Mesothelial cell of epicardium (in vitro differentiated cells): ENCODE measurements at places on chromosomes 16 and 17.

GRCh38 chr16:1460602-1461138 is 14.2 kb downstream of the CLCN7 start:
- peak overlapping the region; percentile 30 for H3K27ac ChIP-seq
- no peak overlapping the region for H3K4me3 ChIP-seq
- DNase-seq = no peak
- H3K4me1 ChIP-seq = peaks cover 3% of the 10 kb centered on the region
- peaks cover 2% of the 10 kb centered on the region for H3K36me3 ChIP-seq

GRCh38 chr17:31859487-31860008 is 504 bp upstream of the COPRS start:
- H3K27ac ChIP-seq = peak overlapping the region; percentile 52
- no peaks in the 10 kb centered on the region for H3K27me3 ChIP-seq
- DNase-seq = no peak
- peak overlapping the region; percentile 74 for H3K4me3 ChIP-seq
- H3K4me1 ChIP-seq = peaks cover 18% of the 10 kb centered on the region
- peaks cover 11% of the 10 kb centered on the region for H3K36me3 ChIP-seq

DNA sequence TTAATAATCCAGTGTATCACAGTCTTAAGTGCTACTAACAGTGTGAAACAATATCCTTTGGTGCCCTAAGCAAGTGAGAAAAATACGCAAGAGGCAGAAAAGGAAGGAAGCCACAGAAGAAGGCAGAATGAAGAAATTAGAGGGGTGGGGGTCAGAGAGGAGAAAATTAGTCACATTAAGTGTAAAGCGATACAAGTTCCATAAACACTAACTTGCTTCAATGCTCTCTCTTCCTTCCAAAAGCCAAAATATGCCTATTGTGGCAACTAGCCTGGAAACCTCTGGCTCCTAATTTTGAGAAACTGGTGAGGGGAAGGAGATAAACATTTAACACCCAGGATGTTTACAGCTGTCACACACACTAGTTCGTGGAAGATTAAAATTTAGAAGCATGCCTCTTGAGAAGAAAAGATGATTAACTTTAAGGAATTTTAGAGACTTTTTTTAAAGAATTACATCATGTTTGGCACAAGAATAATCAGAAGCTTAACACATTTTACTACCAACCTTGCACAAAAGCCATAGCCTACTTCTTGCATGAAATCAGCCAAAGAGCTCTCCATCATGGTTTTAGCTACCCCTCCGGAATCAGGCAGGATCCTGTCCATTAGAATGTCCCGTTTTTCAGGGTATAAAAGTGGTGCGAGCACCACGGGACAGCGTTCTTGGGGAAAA is 44.7 kb downstream of the CNOT1 start:
- H3K4me3 ChIP-seq = no peak overlapping the region
- peaks cover 48% of the 10 kb centered on the region for H3K36me3 ChIP-seq

DNA sequence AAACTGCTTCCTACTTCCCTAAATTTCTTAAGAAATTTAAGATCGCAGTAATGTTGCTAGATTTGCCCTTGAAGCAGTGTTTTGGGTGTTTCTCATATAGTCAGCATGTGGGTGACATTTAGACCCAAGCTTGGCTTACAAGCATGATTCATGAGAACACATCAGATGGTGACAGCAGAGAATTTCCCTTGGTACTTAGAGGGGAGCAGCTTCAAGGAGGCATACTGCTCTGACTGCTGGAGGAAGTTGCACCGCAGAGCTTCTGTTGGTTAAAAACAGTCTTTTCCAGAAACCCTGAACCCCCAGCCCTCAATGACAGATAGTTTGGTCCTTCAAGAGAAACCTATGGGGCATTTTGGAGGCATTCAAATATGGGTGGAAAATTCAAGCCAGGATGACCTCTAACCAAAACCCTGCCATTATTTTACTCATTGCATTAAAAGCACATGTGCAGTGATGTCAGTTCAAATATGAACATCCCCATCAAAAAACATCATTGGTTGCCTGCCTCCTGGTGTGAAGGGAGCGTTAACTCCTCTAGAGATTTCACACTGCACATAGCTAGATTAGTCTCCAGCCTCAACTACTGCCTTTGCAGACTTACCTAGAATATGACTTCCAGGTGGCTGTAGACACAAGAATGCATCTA is 201.5 kb upstream of the CACNG5 start:
- no peaks in the 10 kb centered on the region for H3K36me3 ChIP-seq
- H3K4me3 ChIP-seq = no peak overlapping the region
- peaks cover 20% of the 10 kb centered on the region for H3K27me3 ChIP-seq
- no peak for DNase-seq

- DNase-seq = no peak
- H3K27me3 ChIP-seq = no peaks in the 10 kb centered on the region
- H3K36me3 ChIP-seq = no peaks in the 10 kb centered on the region
Measured at GRCh38 chr17:48231995-48232959, 124.7 kb downstream of the SNX11 start.

- no peaks in the 10 kb centered on the region for H3K27me3 ChIP-seq
- H3K4me3 ChIP-seq = no peak overlapping the region
- H3K4me1 ChIP-seq = peaks cover 29% of the 10 kb centered on the region
- DNase-seq = no peak
- H3K36me3 ChIP-seq = no peaks in the 10 kb centered on the region
Measured at GRCh38 chr17:27570578-27570914, 60.4 kb upstream of the LGALS9 start.

GRCh38 chr17:72667096-72668063 is 425.1 kb downstream of the SLC39A11 start:
- DNase-seq = no peak
- no peak overlapping the region for H3K4me3 ChIP-seq
- H3K4me1 ChIP-seq = peaks cover 13% of the 10 kb centered on the region
- peaks cover 4% of the 10 kb centered on the region for H3K36me3 ChIP-seq

GRCh38 chr16:9357829-9358228 is 266.4 kb downstream of the HAPSTR1 start:
- H3K4me3 ChIP-seq = no peak overlapping the region
- peaks cover 4% of the 10 kb centered on the region for H3K27me3 ChIP-seq
- no peak overlapping the region for H3K27ac ChIP-seq
- H3K36me3 ChIP-seq = peaks cover 3% of the 10 kb centered on the region

DNA sequence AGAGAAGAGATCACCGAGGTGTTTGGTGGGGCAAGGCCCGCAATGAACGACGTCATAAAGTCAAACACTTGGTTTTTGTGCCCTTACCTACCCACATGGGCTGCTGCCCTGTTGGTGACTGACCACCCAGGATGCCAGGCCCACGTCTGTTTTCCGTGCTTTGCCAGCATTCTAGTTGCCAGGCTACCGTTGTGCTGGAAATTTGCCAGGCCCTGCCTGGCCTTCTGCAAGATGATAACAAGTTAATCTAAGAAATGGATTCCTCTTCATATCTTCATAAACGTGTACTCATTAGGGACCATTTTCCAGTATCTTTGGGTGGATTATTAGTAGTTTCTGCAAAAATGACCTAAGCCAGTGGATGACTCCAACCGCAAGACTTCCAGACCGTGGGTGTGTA is 35.4 kb downstream of the SLC6A4 start:
- DNase-seq = no peak
- no peaks in the 10 kb centered on the region for H3K27me3 ChIP-seq
- H3K36me3 ChIP-seq = no peaks in the 10 kb centered on the region
- H3K27ac ChIP-seq = no peak overlapping the region

GRCh38 chr17:29401258-29401657 is 11.1 kb downstream of the TAOK1 start:
- no peak overlapping the region for H3K4me3 ChIP-seq
- no peak overlapping the region for H3K27ac ChIP-seq
- H3K36me3 ChIP-seq = peaks cover 19% of the 10 kb centered on the region
- no peaks in the 10 kb centered on the region for H3K4me1 ChIP-seq
- no peaks in the 10 kb centered on the region for H3K27me3 ChIP-seq

GRCh38 chr17:32315171-32315570 is 26.8 kb downstream of the C17orf75 start:
- no peaks in the 10 kb centered on the region for H3K36me3 ChIP-seq
- H3K4me3 ChIP-seq = no peak overlapping the region
- DNase-seq = no peak
- peaks cover 6% of the 10 kb centered on the region for H3K4me1 ChIP-seq
- peaks cover 21% of the 10 kb centered on the region for H3K27me3 ChIP-seq

GRCh38 chr17:66791347-66791746 is 43.6 kb upstream of the CACNG5 start:
- no peaks in the 10 kb centered on the region for H3K36me3 ChIP-seq
- no peak for DNase-seq
- H3K4me1 ChIP-seq = no peaks in the 10 kb centered on the region
- no peaks in the 10 kb centered on the region for H3K27me3 ChIP-seq
- no peak overlapping the region for H3K4me3 ChIP-seq

DNA sequence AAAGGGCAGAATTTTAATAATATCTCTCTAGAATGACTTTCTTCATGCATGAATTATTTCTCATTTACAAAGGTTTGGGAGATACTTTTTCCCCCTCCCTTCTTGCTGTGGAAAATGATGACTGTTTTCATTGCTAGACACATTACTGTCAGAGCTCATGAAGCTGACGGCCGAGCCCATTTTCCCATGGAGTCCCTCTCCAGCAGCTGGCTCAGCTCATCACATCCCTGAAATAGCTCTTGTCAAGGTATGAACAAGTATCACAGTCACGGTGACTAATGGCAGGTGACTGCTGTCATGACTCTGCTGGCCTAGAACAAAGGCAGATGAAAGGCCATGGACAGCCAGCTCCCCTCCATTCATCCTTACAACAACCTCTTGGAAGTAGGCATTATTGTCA is 208.1 kb downstream of the ABCC12 start:
- no peak overlapping the region for H3K27ac ChIP-seq
- no peak overlapping the region for H3K4me3 ChIP-seq
- no peaks in the 10 kb centered on the region for H3K36me3 ChIP-seq
